NCI-H774 (cell line): ENCODE measurements at places on chromosomes 3 and 15.

DNA sequence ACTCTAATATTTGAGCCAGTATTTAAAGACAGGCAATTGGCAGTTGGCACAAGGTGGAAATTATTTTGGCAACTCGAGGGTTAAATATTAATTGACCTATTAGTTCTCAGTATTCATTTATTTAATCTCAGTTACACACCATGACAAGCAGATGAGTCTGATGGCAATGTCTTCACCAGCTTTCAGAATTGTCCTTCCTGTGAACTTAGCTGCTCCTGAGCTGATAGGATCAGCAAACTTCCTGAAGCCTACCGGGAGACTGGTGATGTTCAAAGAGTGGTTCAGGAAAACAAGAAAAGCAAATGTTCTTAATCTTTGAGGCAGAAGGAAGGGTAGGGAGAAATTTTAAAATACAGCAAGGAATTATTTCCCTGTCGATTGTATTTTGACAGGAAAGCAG, 522.2 kb downstream of the SOX2 start:
- no peak for DNase-seq

DNA sequence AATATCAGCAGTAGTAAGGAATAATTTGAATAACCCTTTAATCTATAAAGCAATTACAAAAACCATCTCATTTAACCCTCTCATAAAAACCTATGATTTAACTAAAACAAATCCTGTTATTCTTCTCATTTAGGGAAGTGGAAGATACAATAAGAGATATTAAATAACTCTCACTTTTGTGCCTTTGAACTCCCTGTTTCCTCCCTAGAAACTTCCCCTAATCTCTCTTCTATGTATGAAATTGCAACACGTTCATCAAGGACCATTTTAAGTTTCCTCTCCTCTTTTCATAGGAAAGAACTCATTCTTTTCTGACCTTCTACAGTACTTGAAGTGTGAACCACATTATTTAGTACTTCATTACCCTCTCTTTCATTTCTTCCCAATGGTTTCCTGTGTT, 18.8 kb upstream of the FAM81A start:
- no peak for DNase-seq

DNA sequence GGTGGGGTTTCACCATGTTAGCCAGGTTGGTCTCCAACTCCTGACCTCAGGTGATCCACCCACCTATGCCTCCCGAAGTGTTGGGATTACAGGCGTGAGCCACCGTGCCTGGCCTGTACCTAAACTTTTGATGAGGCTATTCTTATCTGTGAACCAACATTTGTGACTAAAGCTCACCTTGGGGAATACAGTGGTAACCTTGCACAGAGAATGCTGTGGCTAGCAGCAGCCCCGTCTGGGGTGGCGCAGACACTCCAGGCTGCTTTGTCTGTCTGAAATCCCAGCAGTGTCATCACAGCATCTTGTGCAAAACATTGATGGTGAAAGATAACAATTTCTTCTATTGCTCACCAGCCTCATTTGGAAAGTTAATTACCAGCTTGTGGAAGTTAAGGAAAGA, 58.9 kb downstream of the CMTM8 start:
- no peak for DNase-seq

DNA sequence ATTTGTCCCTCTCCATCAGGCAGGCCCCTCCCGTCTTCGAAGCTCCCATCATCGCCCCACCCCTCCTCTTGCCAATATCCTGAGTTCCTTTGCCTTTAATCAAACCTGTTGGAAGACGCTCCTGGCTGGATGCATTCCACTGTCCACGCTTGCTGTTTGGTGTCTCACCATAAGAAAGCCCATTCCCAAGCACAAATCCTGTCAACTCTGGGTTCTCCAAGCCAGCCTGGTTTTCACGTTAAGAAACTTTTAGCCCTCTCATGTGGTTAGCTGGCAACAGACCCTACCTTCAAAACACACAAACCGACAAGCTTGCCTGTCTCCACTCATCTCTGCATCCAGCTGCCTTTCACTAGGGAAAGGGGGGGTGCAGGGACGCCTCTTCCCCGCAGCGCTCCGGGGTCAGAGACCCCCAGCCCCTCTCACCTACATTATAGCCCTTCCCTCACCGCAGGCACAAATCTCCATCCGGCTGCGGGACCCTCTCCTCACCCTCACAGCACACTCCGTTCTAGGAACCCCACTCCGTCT, 1.1 kb downstream of the GORASP1 start:
- DNase-seq = no peak

DNA sequence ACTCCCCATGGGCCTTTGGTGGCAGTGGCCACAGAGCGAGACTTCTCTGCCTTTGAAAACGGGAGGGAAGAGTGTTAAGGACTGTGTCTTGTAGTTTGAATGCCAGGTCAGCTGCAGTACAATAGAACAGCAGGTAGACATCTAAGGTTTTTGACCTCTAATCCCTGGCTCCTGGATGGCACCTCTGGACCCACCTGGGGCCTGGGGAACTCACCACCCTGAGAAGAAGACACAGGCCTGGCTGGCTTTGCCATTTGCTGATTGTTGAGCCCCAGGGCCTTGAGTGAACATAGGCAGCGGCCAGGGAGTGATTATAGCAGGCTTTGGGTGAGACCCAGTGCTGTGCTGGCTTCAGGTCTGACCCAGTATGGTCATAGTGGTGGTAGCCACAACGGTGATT, 66.4 kb downstream of the ZMAT3 start:
- no peak for DNase-seq

- DNase-seq = peak; percentile 77
Observed at GRCh38 chr3:112086076-112086854, at the start of gene C3orf52. Gene C3orf52 (plus strand): TSS chr3:112086389. CDS start chr3:112086408, 19 bp downstream.

GRCh38 chr3:148218222-148218621, 479.5 kb upstream of the AGTR1 start:
- DNase-seq = no peak

DNA sequence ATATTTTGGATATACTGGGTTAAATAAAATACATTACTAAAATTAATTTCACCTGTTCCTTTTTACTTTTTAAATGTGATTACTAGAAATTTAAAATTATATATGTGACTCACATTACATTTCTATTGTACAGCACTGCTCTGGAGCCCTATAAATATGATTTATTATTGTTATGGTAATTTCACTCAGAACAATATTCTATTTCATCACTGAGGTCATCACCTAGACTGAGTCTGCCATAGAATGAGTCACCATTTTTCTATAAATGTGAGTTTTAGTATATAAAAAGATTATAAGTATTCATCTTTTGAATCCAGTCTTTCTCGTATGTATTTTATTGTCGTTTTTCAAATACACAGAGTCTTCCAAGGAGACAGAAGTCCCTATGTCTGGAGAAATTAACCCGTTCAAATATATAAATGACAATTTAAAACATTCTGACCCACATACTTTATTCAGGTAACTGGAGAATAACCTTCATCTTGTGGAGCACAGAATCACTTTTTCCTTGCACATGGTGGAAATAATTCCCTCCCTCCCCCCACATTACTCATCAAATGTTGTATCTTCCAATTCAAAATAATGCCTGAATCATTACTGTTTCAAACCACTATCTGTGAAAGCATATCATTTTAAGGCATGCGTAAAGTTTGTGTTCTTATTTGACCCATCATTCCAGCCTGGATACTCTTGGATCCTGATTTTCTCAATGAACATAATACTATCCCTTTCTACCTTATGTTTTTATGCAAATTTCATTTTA, 30.0 kb downstream of the CHST14 start:
- no peak for DNase-seq

- no peak for DNase-seq
Observed at GRCh38 chr3:278300-279064, 81.9 kb downstream of the CHL1 start.

- no peak for DNase-seq
Observed at GRCh38 chr3:128709038-128709437, 16.9 kb upstream of the RAB7A start.

GRCh38 chr3:184611607-184612281, 50.2 kb downstream of the EPHB3 start:
- DNase-seq = no peak

GRCh38 chr3:28726840-28727239, 378.2 kb upstream of the AZI2 start:
- DNase-seq = no peak

- DNase-seq = no peak
Observed at GRCh38 chr3:69409011-69409410, 23.1 kb upstream of the FRMD4B start.

DNA sequence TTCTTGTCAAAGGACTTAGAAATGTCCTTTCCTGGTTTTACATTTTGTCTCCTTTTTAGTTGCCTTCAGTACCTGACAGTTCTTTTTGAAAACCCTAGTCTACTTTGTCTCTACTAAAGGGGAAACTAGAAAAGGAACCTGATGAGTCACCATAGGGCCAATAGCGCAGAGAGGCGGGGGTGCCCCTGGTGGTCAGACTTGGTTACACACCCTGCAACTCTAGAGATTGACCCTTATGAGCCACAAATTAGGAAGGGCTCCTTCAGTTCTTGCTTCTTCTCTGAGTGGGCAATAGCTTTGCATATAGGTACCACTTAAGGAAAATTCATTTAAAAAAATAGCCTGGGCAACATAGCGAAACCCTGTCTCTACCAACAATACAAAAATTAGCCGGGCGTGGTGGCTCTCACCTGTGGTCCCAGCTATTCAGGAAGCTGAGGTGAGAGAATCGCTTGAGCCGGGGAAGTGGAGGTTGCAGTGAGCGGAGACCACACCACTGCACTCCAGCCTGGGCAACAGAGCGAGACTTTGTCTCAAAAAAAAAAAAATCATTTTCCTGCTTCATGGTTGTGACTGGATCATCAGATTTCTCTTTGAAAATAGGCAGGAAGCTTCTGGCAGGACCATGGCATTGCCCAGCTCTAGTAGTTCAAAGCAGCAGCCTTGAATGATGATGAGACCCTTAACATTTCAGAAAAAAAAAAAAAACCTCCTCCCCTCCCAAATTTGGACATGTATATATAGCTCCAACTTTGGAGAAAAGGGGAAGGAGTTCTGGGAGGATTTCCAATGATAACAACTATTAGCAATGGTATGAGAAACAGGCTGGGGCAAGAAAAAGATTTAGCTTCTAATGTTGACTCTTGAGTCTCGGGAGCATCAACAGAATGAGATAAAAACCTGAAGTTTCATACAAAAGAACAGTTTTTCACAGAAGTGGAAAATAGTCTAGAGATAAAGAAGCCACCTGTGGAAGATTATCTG, 45.2 kb upstream of the RASA2 start:
- no peak for DNase-seq

DNA sequence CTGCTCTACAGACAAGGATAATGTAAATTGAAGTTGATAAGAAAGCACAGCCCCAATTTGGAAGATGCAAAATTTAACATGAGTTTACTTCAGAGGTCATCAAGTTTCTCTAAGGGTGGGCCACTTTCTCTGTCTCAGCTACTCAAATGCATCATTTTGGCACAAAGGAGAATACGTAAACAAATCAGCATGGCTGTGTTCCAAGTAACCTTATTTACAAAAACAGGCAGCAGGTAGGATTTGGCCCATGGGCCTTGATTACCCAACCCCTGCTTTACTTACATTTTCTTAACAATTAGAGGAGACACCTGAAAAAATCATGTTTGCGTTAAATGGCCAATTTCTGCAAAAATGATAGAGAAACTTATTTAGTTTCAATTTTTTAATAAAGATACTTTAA, 181.7 kb downstream of the GBE1 start:
- DNase-seq = no peak

- DNase-seq = peak; percentile 37
Observed at GRCh38 chr3:37594873-37595783, 266.6 kb upstream of the CTDSPL start.

DNA sequence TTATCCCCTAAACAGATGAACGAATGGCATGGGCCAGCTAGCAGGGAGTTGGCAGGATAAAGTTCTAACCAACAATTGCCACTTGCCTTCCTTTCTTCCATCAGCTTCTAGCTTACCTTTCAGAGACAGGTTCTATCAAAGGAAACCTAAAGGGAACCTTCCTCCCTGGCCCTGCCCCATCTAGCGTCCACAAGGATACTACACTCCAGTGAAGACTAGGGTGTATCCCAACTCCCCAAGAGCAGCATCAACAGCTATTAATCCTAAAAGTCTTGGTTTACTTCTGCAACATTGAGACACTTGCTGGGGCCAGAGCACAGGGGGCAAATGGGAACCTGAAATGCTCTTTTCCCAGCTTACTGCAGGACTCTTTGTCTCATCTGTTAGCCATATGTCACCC, 37.0 kb upstream of the TMC3 start:
- DNase-seq = no peak

DNA sequence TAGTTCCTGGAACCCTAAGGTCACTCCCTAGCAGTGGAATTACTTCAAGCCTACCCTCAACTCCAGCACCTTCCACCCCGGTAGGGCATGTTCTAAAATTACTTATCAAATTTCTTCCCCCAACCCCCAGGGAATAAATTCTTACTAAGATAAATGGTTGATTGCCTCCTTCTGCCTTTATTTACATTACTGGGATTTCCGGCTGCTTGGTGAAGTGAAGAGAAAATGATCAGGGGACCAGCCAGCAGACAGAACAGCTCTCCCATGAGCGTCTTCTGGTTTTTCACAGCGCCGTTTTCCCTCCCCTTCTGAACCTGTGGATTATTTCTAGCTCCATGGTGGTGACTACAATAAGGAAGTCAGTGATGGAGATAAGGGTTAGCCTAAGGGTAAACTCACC, 521.5 kb upstream of the PPP2R3A start:
- DNase-seq = no peak

- no peak for DNase-seq
Observed at GRCh38 chr3:66738625-66739365, 238.0 kb upstream of the LRIG1 start.

DNA sequence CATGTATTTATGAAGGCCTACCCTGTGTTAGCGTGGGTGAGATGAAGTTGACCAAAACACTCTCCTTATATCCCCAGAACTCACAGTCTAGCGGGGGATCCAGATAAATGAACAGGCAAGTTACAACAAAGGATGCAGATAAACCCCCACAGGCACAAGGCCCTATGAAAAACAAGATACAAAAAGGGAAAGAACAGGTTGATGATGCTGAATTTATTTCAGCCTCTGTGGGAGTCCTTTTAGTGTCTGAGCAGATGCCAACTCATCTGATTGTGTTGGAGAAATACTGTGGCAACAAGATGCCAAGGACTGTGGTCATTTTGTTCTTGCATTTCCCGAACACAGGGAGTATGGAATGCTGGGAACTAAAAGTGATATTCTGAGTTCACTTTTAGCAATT, 300.0 kb downstream of the CHST2 start:
- no peak for DNase-seq
